ENCODE measurements at places on chromosomes 16 and 17.
A peak's percentile ranks its signal among the peaks of the same experiment; 100 is the strongest.

- no peak for DNase-seq
Measured at GRCh38 chr16:65126845-65127624, 5.2 kb upstream of the CDH11 start.

GRCh38 chr17:41522301-41523224 is 3.9 kb upstream of the KRT15 start:
- DNase-seq, result no peak

DNA sequence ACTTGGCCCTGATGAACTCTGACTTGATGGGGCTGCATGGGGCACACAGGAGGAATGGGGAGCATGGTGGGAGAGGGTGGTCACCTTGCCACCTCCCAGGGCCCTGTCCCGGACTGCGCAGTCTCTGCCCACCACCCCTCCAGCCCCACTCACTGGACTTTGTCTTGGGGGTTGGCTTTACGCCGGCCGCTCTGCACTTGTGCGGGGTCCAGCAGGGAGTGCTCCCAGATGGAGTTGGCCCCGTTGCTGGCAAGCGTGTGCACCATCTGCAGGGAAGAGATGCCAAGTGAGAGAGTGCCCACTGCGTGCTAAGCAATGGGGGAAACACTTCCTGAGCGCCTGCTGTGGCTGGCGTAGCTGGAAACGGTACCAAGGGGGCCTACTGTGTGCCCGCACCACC is 6.7 kb downstream of the GIT1 start:
- no peak for DNase-seq

- DNase-seq, result no peak
Measured at GRCh38 chr16:48426244-48427141, 41.3 kb upstream of the SIAH1 start.

GRCh38 chr16:50479771-50480170 is 68.4 kb upstream of the NKD1 start:
- DNase-seq, result no peak

- DNase-seq, result no peak
Measured at GRCh38 chr17:2821868-2822267, 25.6 kb downstream of the RAP1GAP2 start.

DNA sequence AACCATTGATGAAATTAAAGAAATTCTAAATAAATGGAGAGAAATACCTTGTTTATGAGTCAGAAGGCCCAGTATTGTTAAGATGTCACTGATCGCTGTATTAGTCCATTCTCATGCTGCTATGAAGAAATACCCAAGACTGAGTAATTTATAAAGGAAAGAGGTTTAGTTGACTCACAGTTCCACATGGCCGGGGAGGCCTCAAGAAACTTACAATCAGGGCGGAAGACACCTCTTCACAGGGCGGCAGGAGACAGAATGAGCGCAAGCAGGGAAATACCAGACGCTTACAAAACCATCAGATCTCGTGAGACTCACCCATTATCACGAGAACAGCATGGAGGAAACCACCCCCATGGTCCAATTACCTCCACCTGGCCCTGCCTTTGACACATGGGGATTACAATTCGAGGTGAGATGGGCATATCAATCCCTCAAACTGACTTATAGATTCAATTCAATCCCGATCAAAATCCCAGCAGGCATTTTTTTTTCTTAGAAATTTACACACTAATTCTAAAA is 157.2 kb downstream of the ENGASE start:
- DNase-seq, result no peak

- no peak for DNase-seq
Measured at GRCh38 chr17:40022961-40023541, 7.8 kb downstream of the CSF3 start.

DNA sequence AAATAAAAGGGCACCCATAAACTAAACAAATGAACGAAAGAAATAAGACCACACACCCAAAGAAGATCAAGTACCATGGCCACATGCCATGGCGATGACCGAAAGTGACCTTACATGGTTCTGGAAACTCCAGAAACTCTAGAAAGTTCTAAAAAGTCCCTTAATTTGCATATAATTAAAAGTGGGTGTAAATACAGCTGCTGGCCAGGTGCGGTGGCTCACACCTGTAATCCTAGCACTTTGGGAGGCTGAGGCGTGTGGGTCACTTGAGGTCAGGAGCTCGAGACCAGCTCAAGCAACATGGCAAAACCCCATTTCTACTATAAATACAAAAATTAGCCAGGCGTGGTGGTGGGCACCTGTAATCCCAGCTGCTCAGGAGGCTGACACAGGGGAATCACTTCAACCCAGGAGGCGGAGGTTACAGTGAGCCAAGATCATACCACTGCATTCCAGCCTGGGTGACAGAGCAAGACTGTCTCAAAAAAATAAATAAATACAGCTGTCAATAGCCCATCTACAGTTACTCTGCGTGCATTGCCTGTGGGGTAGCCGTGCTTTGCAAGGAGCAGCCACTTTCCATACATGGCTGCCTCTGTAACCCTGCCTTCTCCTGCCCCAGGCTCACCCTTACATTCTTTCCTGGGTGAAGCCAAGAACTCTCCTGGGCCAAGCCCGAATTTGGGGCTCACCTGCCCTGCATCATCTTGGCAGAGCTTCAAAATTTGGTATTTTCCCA is 7.2 kb upstream of the ZNF778 start:
- DNase-seq, result no peak

DNA sequence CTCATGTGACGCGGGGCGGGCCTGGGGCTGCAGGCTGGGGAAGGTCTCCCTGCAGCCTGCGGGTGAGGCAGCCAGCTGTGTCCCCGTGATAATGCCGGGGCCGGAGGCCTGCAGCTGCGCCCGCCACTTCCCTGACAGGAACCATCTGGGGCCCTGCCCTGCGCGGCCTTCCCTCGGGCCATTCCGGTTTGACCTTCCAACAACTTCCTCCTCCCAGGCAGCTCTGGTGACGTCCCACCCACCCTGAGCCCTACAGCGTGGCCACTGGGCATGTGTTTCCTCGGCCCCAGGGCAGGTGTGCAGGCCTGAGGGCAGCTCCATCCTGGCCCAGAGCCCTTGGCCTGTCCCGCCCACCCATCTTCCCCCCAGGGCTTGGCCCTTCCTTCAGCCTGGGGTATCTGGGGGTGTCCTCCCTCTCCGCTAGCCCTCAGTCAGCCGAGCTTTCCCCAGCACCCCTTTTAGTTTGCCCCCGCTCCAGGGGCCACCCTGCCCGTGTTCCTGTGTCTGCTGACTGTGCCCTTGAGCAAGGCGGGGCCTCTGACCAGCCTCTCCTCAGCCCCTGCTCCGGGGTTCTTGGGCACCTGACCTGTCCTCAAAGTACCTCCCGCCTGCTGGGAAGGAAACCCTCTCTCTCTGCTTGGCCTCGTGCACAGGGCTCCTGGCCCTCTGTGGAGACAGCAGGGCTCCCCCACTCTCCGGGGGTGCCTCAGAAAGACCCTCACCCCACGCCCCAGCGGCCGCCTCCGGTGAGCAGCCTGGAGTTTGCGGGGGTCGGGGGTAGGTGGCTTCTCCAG is at the start of gene CBFA2T3:
Gene CBFA2T3, minus strand, starts transcription at position 190 of the 794 bp plus-strand sequence. CDS start 400 bp downstream, outside the sequence.
- DNase-seq, result peak; percentile 61

DNA sequence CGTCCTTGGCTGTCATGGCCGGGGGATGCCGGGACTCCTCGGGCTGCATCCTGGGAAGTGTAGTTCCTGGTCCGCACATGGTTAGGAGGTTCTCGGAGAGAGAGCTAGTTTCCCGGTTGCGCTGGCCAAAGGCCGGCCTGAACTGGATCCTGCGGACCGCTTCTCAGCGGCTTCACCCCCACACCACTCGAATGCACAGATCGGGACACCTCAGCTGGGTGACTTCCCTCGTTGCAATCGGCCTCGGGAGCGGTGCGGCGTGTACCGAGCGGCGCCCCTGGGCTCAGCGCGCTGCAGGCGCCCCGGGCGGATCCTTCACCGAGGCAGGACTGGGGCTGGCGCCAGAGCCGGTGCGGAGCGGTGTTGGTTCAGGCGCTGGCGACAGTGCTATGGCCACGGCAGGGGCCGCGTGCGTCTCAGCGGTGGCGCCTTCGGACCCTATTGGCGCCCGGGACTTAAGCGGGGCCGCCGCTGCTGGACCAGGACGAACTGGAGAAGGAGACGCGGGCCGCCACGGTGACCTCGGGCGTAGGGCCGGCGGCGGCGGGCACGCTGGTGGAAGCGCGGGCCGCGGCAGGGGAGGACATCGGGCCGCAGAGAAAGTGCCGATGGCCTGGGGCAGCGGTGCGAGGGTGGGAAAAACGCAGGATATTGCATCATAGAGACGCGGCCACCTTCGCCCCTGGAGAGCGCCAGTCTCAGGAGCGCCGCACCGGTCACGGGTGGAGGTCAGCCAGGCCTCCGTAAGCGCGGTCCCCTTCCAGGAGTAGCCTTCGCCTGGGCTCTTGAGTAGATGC is 11.4 kb downstream of the ZNF629 start:
- DNase-seq, result peak; percentile 84

DNA sequence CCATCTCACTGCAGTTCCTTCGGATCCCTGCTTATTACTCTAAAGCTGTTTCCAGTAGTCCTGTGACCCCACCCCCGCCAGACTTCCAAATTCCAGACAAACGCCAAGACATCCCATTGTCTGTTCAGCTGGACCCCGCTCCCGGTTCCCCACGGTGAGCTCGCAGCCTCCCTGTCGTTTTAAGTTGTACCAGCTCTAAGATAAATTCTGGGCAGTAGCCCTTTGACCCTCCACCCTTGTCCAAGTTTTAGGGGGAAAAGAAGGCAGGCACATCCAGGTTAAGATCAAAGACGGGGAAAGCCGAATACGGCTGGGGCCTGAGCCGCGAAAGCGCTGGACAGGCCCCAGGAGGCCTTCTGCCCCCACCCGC is 589 bp downstream of the ARL6IP1 start:
- DNase-seq, result no peak

- DNase-seq, result no peak
Measured at GRCh38 chr16:28292731-28293600, 641 bp downstream of the SBK1 start.

GRCh38 chr17:79077587-79077986 is 3.0 kb downstream of the ENGASE start:
- DNase-seq, result no peak

DNA sequence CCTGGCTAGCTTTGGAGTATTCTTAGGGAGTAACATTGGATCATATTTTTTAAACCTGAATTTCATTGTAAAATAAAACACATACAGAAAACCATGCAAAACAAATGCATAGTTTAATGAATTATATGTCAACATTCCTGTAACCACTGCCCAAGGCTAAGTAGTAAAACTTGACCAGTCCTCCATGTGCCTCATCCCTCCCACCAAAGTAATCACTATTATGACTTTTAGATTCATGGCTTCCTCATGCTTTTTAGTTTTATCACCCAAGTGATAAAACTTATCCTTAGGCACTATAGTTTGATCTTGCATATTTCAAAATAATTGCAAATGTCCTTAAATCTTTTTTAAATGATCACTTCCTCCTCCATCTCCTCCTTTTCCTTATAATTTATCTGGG is 20.4 kb downstream of the PRKCA start:
- DNase-seq, result no peak

DNA sequence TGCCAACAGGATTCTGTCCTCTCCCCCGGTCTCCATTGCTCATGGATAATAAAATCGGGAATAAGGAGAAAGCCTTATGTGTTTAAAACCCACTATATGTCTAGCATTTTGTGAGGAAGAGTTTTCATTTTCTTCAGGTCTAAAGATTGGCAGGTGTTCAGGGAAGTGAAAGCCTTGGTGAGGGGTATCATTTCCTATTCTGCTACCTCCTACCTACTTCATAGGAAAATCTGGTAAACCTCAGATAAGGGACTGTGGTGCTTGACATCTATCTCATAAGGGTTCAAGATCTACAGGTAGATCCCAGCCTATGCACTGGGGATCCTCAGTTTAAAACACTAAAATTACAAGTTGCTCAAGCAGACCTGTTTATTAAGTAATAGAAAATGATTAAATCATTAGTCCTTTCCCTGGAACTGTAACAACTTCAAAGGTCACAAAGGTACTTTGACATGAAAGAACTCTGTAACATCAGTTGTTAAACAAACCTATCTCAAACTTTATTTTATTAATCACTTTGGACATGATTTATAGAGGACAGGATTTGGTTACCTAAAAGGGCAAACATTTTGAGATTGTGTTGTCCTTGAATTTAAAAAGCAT is 6.5 kb downstream of the MOSMO start:
- no peak for DNase-seq

DNA sequence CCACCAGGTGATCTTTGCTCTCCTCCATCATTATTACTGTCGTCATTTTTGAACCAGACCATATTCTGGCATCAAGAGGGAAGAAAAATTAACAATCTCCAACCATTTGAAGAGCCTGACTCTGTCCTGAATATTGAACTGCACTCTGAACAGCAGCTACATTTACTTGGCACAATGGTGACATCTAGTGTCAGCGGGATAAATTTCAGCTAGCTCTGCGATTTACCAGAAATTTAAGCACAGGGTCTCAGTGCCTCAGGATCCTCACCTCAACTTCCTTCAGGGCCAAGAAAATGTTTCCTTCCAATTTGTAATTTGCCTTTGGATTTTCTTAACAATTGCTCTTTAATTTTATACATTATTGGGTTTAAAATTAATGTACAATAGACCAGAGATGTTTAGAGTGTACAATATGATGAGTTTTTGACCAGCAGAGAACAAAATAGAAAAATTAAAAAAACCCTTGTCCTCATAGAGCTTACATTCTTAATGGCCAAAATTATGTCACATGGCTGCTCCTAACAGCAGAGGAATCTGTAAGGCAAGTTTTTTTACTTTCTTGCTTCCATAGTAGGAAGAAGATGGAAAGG is 10.7 kb upstream of the ZNF19 start:
- DNase-seq, result peak; percentile 58

- DNase-seq, result no peak
Measured at GRCh38 chr16:50188619-50189136, 35.6 kb downstream of the TENT4B start.

- no peak for DNase-seq
Measured at GRCh38 chr17:53193044-53193443, 629.7 kb upstream of the KIF2B start.

DNA sequence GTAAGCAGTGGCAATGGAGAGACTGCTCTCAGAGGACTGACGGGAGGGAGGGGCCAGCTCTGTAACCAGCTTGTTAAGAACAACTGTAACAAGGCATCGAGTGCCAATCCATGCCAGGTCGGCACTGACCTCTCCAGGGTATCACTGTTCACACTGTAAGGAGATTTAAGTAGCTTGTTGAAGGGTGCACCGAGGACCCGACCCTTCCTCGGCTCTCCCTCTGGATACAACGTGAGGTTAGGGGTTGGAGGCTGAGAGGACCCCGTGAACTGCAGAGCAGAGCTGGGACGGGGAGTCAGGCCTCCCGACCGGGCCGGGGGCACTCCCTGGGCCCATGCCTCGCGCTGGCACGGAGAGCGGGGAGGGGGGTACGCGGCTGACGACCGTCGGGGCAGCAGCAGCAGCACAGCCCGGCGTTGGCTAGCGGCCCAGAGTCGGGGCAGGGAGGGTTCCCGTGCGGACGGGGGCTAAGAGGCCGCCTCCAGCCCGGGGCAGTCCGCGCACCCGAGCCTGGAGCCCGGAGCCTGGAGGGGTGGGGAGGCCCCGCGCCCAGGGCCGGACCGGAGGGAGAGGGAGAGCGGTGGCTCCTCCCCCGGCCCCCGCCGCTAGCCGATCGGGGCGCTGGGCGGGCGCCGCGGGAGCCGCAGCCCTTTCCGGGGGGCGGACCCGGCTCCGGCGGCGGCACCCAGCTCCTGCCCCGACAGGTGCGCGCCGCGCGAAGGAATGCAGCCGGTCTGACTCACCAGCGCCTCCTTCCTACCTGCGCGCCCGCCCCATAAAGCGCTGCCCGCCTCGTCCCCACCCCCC is at the start of gene ITGB4:
Gene ITGB4, plus strand, starts transcription at position 804 of the 807 bp plus-strand sequence. CDS start 3,245 bp downstream, outside the sequence.
- peak; percentile 52 for DNase-seq

- DNase-seq, result peak; percentile 16
Measured at GRCh38 chr17:40915721-40916256, 21.7 kb downstream of the KRT23 start.

Measured in muscle of back (tissue), 13 donors.